T-cell (primary cell): ENCODE measurements at places on chromosomes 7 and 10. TPM values are rescaled to one million over a fixed set of nuclear protein-coding genes. Genes with fewer than 3 reads are reported as not detected.

DNA sequence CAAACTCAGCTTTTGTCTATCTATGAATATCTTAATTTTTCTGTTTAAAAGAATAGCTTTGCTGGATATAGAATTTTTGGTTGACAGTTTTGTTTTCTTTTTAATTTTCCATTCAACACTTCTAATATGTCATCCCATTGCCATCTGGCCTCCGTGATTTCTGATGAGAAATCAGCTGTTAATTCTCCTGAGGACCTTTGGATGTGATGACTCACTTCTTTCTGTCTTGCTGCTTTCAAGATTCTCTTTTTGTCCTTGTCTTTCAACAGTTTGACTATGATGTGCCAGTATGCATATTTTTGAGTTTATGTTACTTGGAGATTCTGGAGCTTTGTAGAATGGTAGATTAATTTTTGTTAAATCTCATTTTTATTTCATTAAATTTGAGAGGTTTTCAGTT is 38.4 kb downstream of the ZNF518A start:
- H3K4me1 ChIP-seq, result no peaks in the 10 kb centered on the region
- H3K27me3 ChIP-seq, result no peaks in the 10 kb centered on the region
- H3K4me3 ChIP-seq, result no peak overlapping the region
- no peak overlapping the region for H3K27ac ChIP-seq
- H3K36me3 ChIP-seq, result no peaks in the 10 kb centered on the region

DNA sequence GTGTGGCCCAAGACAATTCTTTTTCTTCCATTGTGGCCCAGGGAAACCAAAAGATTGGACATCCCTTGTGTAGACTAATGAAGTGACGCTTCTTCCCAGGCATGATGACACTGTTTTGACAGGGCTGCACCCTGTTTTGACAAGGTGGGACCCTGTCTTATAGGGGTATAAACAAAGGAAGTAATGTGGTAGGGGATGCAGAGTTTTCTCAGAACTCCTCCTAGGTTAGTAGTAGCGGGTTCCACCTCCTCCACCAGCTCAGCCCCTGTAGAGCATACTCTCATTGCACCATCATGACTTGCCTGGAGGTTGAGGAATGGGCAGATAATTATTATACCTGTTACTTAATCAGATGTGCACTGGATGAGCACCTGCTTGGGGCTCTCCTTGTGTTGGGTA is 123.1 kb downstream of the CCNY start:
- no peak overlapping the region for H3K4me3 ChIP-seq
- H3K4me1 ChIP-seq, result peaks cover 58% of the 10 kb centered on the region
- no peaks in the 10 kb centered on the region for H3K27me3 ChIP-seq

DNA sequence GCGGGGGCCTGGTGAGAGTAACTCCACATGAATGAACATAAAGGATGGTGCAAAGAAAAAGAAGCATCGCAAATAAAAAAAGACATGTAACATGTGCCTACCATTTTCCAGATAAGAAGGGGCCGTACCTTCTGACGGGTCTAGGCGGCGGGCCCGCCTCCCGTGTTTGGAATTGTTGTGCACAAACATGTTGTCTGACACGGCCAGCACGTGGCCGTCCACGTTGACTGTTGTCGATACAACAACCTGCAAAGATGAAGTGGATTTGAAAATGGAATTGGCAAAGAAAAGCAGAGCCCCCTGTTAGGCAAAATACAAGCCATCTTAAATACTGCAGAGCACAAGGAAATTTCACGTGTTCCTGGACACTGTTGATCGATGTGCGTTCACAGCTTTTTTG is 90.7 kb downstream of the EBF3 start:
- no peak overlapping the region for H3K27ac ChIP-seq
- no peaks in the 10 kb centered on the region for H3K4me1 ChIP-seq
- H3K27me3 ChIP-seq, result peaks cover 9% of the 10 kb centered on the region
- no peak overlapping the region for H3K4me3 ChIP-seq
- no peak for DNase-seq

DNA sequence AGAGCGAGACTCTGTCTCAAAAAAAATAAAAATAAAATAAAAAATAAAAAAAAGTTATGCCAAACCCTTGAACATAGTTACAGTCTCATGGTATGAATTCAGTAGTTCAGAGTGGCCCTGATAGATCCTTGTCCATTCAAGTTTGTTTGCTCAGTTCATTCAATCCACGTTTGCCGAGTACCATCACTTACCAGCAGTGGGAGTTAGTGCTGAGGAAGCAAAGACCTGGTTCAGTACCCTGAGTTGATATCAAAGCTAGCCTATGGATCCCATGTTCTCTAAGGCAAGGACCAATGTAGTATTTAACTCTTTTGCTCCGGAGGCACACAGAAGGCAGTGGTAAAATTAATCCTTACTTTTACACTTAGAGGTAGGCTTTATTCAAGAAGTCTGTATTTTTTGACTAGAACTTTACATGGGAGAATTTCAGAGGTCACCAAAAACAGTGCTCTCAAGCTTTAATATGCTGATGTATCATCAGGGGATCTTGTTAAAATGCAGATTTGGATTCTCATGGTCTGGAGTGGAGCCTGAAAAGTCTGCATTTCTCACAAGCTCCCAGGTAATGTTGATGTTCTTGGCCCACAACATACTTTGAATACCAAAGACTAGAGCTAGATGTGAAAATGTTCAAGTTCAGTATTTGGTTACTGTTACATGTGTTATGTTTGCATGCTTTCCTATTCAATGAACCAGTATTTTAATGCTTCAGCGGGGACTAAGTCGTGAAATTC is 38.1 kb upstream of the HBP1 start:
- no peak overlapping the region for H3K27ac ChIP-seq
- no peaks in the 10 kb centered on the region for H3K27me3 ChIP-seq
- H3K4me1 ChIP-seq, result peaks cover 9% of the 10 kb centered on the region
- no peak for DNase-seq
- no peak overlapping the region for H3K4me3 ChIP-seq

- no peaks in the 10 kb centered on the region for H3K36me3 ChIP-seq
- no peak overlapping the region for H3K27ac ChIP-seq
- H3K4me1 ChIP-seq, result no peaks in the 10 kb centered on the region
- H3K4me3 ChIP-seq, result no peak overlapping the region
- no peaks in the 10 kb centered on the region for H3K27me3 ChIP-seq
These were observed 397.2 kb downstream of the SUGCT start for GRCh38 chr7:40531956-40532355.

DNA sequence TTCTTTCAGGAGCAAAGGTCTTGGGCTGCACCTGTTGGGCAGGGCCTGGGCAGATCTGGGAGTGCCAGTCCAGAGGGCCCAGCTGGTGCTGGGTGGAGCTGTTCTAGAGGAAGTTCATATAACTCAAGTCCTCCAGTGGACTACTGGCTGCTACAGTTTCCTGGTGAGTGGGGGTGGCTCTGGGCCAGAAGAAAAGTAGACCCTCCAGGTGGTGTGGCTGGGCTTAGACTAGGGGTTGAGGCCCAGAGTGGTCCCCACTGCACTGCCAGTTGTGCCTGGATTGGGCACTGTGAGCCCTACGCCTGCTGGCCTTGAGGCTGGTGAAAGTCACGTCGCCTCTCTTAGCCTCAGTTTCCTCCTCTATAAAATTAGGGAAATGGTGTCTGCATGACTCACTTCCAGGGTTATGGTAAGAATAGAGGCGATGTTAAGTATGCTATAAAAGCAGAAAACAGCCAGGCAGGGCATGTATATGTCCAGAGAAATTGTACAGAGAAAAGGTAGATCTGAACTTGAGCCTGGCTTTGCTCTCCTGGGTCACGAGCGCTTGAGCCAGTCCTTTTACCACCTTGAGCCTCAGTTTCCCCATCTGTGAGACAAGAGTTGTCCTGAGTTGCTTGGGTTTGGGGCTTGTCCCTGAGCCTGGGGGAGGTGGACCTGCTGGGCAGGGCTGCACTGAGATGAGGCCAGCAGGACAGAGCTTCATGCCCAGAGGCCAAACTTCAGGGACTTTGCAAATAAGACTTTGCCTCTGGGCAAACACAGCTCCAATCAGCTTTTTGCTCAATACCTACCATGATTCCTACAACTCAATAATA is 3.8 kb upstream of the CLDN3 start:
- no peaks in the 10 kb centered on the region for H3K4me1 ChIP-seq
- no peak overlapping the region for H3K4me3 ChIP-seq
- DNase-seq, result no peak
- H3K27ac ChIP-seq, result no peak overlapping the region
- H3K27me3 ChIP-seq, result peaks cover 42% of the 10 kb centered on the region

DNA sequence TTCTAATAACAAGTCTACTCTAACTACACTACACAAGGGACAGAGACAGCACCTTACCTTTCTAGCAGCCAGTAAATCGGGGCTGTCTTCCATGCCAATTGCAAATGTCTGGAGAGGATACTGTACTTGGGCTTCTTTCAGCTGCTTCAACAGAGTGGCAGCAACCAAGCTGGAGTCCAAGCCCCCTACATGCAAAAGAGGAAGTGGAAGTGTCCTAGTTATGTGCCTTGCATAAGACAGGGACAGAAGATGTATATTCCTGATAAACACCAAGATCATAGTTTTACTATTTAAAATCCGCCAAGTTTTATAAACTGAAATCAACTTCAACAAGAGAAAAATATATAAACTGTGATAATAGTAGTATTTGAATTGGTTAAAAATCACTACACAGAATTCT is 14.0 kb downstream of the ASNS start:
- no peak overlapping the region for H3K4me3 ChIP-seq
- DNase-seq, result no peak
- H3K27me3 ChIP-seq, result no peaks in the 10 kb centered on the region
- H3K4me1 ChIP-seq, result no peaks in the 10 kb centered on the region
- peaks cover 52% of the 10 kb centered on the region for H3K36me3 ChIP-seq

GRCh38 chr10:6738112-6738768 is 158.2 kb upstream of the PRKCQ start:
- H3K36me3 ChIP-seq, result no peaks in the 10 kb centered on the region
- DNase-seq, result no peak
- H3K4me3 ChIP-seq, result no peak overlapping the region
- H3K4me1 ChIP-seq, result no peaks in the 10 kb centered on the region
- no peaks in the 10 kb centered on the region for H3K27me3 ChIP-seq
- no peak overlapping the region for H3K27ac ChIP-seq

- no peaks in the 10 kb centered on the region for H3K4me1 ChIP-seq
- H3K27me3 ChIP-seq, result no peaks in the 10 kb centered on the region
- no peak overlapping the region for H3K27ac ChIP-seq
- H3K36me3 ChIP-seq, result no peaks in the 10 kb centered on the region
- DNase-seq, result no peak
- H3K4me3 ChIP-seq, result no peak overlapping the region
These were observed 333.3 kb downstream of the CALN1 start for GRCh38 chr7:72078856-72079255.

DNA sequence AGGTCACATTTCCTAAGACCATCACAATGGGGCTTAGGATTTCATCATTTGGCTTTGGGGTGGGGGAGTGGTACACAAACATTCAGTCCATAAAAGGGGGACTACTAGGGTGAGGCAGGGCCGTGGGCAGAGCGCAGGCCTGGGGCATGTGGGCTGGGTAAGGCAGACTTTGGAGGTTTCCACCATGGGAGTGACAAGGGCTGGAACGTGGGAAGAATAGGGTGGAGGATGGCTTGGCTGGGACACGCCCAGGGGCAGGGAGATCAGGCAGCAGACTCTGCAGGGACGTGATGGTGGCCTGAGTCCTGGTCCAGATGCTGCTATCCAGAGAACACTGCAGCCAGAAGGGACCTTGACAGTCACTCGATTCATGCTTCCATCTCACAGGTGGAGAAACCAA is 24.7 kb upstream of the CRHR2 start:
- no peak overlapping the region for H3K4me3 ChIP-seq
- H3K4me1 ChIP-seq, result no peaks in the 10 kb centered on the region
- no peaks in the 10 kb centered on the region for H3K36me3 ChIP-seq
- H3K27ac ChIP-seq, result no peak overlapping the region
- no peaks in the 10 kb centered on the region for H3K27me3 ChIP-seq

- no peak overlapping the region for H3K4me3 ChIP-seq
- no peaks in the 10 kb centered on the region for H3K4me1 ChIP-seq
- no peak overlapping the region for H3K27ac ChIP-seq
- H3K36me3 ChIP-seq, result no peaks in the 10 kb centered on the region
- DNase-seq, result no peak
- H3K27me3 ChIP-seq, result peaks cover 5% of the 10 kb centered on the region
These were observed 65.1 kb upstream of the NEBL start for GRCh38 chr10:20962165-20962564.

- H3K4me1 ChIP-seq, result peaks cover 13% of the 10 kb centered on the region
- no peaks in the 10 kb centered on the region for H3K36me3 ChIP-seq
- H3K27me3 ChIP-seq, result no peaks in the 10 kb centered on the region
- no peak for DNase-seq
These were observed 273.9 kb downstream of the RPS24 start for GRCh38 chr10:78307576-78307975.

DNA sequence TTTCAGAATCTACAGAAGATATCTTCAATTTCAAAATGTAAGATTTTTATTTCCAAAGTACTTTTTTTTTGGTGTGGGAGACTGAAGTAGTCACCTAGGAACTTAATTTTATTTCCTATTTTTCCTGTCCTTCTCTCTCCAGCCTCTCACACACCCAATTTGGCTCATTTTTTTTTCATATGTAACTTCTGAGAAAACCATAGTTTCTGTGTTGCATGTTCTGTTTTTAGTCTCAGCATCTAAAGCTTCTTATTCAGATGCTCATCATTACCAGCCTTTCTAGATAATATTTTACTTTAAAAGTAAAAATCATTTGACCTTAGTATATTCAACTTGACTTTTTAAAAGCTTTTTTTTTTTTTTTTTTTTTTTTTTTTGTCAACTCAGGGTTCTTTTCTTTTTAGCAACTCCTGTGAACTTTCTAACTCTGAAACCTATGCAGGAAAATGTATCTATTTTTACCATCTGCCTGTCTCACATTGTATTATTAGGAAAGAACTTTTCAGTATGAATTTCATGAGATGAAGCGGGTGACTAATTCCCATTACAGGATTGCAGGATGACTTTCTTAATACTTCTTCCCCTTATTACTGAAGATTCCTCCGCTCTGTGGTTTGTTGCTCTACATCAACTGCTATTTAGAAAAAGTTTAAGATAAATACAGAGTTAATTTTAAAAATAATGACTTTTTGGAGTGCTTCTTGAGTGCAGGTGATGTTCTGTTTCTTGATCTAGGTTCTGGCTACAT is 73.6 kb upstream of the LSM8 start:
- H3K4me1 ChIP-seq, result no peaks in the 10 kb centered on the region
- DNase-seq, result no peak
- H3K4me3 ChIP-seq, result no peak overlapping the region
- H3K27ac ChIP-seq, result no peak overlapping the region
- no peaks in the 10 kb centered on the region for H3K27me3 ChIP-seq
- H3K36me3 ChIP-seq, result no peaks in the 10 kb centered on the region

GRCh38 chr10:76738991-76739390 is 898.6 kb downstream of the KCNMA1 start:
- no peak for DNase-seq
- no peak overlapping the region for H3K27ac ChIP-seq
- H3K36me3 ChIP-seq, result no peaks in the 10 kb centered on the region
- H3K27me3 ChIP-seq, result no peaks in the 10 kb centered on the region
- no peaks in the 10 kb centered on the region for H3K4me1 ChIP-seq

HMX2 gene
- not detected for total RNA-seq

ARMC3 gene
- not detected for total RNA-seq

SLC16A12 gene
- total RNA-seq, result not detected

OPN1SW gene
- total RNA-seq, result not detected

ARHGEF35 gene
- 0.98 TPM for total RNA-seq

OR6B1 gene
- total RNA-seq, result not detected

DNAJC12 gene
- not detected for total RNA-seq

PRPS1L1 gene
- total RNA-seq, result not detected

BAIAP2L1 gene
- total RNA-seq, result 2.6 TPM
